ENCODE measurements at places on chromosomes 12 and 14.

GRCh38 chr14:89959853-89960445, 4.2 kb downstream of the TDP1 start:
- no peak for DNase-seq

DNA sequence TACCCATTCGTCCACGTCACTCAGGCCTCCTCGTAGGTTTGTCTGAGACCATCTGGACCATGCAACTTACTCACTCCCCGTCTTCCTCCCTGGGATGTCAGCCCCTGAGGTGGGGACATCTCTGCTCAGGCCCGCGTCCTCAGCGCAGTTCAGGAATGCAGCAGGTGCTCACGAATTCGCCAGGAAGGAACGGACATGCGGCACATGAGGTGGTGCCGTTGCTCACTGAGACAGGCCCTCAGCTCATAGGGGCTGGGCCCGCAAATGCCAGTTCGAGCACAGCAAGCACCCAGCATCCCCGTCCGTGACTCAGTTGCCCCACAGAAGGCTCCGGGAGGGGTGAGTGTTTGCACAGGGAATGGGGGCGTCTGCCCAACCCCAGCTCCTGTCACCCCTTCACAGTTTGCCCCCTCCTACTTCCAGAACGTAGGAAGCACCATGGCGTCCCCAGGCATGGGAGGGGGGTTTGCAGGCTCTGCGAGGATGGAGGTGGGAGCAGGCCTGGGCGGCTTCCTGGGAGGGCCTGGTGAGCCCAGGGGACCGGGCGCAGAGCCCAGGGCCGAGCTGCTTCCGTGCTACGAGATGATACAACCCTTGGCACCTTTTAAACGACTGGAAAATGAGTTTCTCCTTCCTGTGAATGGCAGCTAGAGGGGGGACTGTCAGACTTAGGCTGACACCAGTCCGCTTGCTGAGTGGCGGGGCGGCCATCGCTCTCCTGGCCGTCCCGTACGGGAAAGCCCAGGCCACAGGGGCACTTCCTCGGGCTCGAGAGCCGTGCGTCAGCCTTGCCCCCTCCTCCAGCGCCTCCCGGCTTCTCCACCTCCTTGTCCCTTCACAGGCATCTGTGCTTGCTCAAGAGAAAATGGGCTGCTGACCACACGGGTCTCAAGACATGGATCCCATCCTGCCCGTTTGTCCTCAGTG, 6.9 kb downstream of the GALNT9 start:
- no peak for DNase-seq

GRCh38 chr14:96349286-96350075, 13.7 kb downstream of the ATG2B start:
- no peak for DNase-seq

GRCh38 chr12:47609806-47610205, 96.0 kb downstream of the RPAP3 start:
- no peak for DNase-seq

- no peak for DNase-seq
These were observed 16.0 kb downstream of the ANKRD9 start for GRCh38 chr14:102493585-102493984.

DNA sequence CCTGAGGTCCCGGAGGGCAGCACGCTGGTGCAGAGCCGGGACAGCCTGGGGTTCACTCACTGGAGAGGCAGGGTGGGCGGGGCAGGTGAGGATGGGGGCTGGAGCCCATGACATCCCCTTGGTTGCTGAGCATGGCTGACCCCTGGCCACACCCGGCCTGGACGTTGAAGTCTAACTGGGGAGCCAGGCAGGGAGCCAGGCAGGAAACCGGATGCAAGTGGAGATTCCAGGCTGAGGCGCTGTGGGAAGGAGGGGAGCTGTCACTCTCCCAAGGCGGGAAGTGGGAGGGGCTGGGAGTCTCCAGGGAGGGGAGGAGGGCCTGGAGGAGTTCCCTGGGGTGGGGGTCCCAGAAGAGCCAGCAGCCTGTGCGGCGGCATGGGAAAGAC, 7.7 kb upstream of the INF2 start:
- no peak for DNase-seq

GRCh38 chr12:52285851-52286530, 5.3 kb downstream of the KRT81 start:
- DNase-seq: no peak

DNA sequence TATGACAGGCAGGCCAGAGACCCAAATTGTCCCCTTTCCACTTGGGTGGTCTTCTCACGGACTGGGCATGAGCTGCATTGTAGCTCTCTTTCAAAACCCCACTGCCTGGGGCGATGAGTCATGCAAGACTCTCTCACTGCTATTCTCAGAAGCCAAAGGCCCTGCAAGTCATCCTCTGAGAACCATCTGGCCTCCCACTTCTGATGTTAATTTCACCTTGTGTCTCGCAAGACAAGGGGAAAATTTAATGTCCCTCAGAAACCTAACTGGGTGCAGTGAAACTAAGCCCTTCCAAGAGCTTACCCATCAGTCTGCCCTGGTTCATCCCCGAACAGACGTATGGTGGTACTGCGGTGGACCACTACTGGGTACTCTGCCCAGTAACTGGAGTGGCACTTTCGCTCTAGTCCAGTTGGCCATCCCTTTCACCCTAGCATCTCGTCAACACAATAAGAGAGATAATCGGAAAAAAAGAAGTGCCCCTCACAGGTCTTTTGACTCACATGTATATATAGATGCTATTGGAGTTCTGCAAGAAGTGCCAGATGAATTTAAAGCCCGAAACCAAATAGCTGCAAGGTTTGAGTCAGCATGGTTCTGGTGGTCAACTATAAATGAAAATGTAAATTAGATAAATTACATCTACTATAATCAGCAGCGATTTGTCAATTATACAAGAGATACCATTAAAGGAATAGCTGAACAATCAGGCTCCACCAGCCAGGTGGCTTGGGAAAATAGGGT, 31.3 kb upstream of the LALBA start:
- DNase-seq: peak; percentile 9

DNA sequence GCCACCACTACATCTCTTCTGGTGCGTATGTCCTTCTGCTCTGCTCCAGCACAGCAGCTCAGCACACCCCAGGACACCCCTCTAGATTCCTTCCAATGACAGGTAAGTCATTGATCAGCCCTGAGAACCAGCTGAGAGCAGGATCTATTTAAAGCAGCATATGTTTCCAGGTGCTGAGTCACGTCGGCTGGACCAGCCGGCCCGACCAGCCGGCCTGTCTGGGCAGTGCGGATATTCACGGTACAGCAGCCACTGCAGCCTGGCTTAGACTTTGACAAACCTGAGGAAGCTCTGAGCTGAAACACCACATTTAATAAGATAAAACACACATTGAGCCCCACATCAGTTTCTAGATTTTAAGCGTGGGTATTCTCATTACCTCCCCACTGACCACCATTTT, 31.8 kb upstream of the RPH3A start:
- DNase-seq: no peak

DNA sequence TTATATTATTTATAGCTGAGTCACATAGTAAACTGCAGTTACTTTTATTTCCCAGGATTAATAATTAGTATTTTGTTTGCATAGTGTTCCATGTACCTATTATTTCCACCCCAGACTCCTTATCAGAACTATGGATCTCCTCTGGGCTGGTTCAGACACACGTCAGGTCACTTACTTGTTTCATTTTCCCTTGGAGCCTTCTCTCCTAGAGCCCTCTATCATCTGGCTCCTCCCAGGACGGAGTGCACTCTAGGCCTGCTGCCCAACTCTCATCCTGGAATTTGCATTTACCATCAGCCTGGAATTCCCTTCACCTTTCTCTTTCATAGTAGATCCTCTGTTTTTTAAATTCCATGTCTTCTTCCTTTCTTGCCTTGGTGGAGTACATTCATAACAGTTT, 28.5 kb upstream of the GALNT16 start:
- DNase-seq: no peak

- DNase-seq: no peak
These were observed 135.2 kb upstream of the C14orf180 start for GRCh38 chr14:104444159-104445030.

- DNase-seq: no peak
These were observed 62.3 kb upstream of the EGLN3 start for GRCh38 chr14:34012978-34013720.

GRCh38 chr12:75477137-75477536, 3.4 kb upstream of the GLIPR1 start:
- DNase-seq: no peak

GRCh38 chr14:56887216-56887615, 76.9 kb upstream of the OTX2 start:
- no peak for DNase-seq

DNA sequence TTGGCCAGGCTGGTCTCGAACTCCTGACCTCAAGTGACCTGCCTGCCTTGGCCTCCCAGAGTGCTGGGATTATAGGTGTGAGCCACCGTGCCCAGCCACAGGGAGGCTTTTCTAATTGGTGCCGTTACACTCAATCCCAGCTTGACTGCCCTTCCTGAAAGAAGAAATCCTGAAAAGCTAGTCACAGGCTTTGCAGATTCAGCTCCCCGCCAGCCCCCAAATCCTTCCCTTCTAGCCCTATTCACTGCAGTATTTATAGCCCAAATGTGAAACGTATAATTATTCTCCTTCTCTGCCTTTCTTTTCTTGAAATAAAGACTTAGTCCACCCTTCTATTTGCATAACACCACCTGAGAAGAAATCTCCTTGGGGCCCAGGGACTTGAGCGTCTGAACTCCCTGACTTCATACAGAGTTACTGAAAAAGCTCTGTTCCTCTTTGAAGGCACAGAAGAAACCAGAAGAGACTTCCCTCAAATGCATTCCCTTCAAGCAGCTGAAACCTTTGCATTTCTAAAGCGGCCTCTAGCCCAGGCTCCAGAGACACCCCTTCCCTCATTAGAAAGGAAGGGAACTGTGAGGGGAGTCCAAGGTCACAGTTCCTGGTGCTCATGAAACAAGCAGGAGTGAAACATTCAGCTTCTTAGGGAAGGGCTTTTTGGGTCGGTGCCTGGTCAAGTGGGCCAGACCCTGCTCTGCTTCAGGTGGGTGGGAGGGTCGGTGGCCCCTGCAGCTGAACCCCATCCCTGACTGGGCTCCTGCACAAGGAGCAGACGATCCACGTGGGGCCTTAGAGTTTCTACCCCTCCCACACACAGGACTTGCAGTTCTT, 42.3 kb upstream of the BATF start:
- no peak for DNase-seq

DNA sequence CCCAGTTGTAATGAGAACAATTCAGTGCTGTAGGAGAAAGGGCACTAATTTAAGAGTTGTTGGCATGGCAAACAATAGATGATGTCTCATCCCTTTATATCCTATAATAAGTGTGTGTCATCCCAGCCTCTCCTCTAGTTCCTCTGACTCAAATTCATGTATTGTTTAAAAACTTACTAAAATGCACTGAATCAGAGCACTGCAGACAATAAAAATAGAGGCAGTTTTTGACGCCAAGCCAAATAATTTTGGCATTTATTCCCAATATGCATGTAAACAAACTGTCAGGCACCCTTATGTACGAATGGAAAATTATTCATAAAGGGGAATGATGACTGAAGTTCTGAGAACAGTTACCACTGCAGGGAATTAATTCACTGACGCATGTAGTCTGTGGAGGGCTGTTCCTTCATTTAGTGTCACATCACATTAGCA, 57.9 kb upstream of the TMX1 start:
- DNase-seq: no peak

DNA sequence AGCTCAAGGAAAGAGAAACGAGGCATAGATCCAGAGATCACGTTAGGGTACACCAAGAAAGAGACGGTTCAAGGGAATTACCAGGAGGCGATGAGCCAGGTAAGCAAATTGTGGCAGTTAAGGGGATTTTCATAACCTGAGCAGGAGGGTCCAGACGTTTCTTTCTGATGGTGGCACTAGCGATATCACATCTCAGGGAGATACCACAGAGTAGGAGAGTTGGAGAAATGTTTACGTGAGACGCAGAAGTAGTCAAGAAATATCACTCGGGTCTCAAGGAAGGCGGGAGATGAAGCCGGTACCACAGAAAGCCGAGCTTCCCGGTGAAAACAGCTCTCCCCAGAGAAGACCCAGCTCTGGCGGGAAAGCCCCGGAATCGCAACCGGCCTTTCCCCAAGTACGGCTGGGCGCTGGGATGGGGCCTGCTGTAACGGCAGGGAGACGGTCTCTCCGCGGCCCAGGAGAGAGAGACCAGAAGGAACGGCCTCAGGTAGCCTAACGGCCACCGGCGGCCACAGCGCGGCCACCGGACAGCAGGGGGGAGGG, 485 bp downstream of the SENP1 start:
- DNase-seq: no peak

DNA sequence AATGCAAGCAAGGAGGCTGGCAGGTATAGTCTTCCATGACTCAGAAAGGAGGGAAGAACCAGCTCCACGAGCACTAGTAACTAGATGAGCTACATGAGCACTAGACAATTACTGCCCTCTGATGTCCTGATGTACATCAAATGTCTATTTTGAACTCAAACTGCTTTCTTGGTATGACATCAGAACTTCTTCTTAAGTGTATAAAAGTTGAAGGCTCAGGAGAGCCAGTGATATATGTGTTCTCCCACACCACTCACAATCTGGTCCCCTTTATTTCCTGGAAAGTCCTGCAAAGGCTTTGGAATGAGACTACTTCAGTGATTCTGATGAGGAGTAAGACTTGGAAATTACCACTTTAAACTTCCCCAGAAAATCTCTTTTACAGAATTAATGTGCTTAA, 18.5 kb upstream of the DHRS7 start:
- DNase-seq: no peak

GRCh38 chr12:5593086-5593485, 161.2 kb downstream of the NTF3 start:
- DNase-seq: no peak

DNA sequence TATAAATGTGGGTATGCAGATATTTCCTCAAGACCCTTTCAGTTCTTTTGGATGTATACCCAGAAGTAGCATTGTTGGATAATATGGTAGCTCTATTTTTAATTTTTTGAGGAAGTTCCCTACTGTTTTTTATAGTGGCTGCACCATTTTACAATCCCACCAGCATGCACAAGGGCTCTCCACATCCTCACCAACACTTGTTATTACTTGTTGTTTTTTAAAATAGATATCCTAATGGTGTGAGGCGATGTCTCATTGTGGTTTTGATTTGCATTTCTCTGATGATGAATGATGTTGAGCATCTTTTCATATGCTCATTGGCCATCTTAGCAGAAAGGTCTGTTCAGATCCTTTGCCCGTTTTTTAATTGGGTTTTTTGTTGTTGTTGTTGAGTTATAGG, 47.1 kb downstream of the DIP2B start:
- no peak for DNase-seq

DNA sequence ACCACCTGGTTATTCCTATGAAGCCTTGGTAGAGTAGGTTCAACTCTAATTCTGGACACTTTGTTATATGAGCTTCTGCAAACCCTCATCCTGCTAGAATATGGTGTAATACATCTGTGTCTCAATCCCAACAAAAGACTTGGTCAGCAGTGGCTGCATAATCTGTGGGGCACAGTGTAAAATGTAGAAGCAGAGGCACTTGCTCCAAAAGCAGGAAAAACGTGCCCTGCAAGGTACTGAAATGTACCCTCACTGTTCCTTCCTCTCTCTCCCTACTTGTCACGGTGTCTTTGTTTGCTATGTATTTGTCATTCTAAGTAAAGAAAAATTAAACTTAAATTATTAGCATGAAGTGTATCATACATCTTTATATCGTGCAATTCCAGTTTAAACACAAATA, 267.9 kb downstream of the BCL11B start:
- no peak for DNase-seq

- DNase-seq: no peak
These were observed 84.3 kb downstream of the NCOR2 start for GRCh38 chr12:124482901-124483799.

GRCh38 chr14:22547313-22547947, 41.6 kb downstream of the DAD1 start:
- DNase-seq: no peak

- DNase-seq: no peak
These were observed 35.5 kb upstream of the RASSF3 start for GRCh38 chr12:64574837-64575236.

- DNase-seq: peak; percentile 51
These were observed 28.7 kb upstream of the REP15 start for GRCh38 chr12:27667540-27667939.
